NCI-H460 (cell line): ENCODE measurements at places on chromosomes 16 and 17.
A peak's percentile ranks its signal among the peaks of the same experiment; 100 is the strongest.

GRCh38 chr17:59846394-59847165, 46.2 kb downstream of the TUBD1 start:
- DNase-seq, result no peak

GRCh38 chr16:78310196-78310595, 210.7 kb downstream of the WWOX start:
- DNase-seq, result no peak

- DNase-seq, result no peak
Observed at GRCh38 chr16:55083052-55083451, 152.4 kb downstream of the IRX5 start.

GRCh38 chr17:39632153-39632941, 4.6 kb upstream of the STARD3 start:
- no peak for DNase-seq

DNA sequence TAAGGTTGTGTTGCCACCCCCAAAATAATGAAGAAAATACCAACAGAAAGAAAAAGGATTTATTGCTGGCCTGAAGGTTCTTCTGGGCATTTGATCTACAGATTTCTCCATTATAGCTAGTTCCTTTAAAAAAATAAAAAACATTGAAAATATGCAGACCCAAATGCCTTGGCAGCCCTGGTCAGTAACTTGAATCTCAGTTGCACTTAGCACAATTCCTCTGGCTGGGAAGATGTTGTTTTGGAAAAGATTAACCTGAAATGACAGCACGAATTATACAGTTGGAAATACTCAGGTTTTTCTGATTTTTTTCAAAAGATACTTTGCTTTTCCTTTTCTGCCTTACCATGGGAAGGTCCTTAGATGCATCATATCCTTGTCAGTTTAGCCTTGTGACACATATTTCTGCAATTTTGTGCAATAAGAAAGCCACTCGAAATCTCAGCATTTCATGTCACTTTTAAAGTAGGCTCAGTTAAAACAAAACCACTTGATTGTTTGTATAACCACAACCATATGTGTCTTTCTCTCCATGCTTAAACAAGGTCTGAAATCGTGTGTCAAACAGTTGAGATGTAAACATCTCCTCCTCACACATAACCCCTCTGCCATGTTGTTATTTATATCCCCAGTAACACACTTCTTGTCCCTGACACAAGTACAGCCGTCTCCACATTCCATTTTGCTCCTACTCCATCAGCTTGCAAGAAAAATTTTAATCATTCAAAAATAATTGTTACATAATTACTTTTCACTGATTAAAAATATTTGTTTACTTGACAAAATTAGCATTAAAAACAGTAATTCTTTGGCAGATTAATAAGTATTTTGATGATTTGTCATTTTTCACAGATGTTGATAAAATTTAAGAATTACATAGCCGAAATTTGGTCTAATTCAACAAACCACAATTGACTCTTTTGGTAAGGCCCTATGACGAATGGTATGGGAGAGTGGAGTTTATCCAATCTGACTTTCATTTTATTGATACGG, 61.1 kb downstream of the SIAH1 start:
- no peak for DNase-seq

GRCh38 chr16:10514369-10515055, 65.9 kb downstream of the EMP2 start:
- DNase-seq, result peak; percentile 48

DNA sequence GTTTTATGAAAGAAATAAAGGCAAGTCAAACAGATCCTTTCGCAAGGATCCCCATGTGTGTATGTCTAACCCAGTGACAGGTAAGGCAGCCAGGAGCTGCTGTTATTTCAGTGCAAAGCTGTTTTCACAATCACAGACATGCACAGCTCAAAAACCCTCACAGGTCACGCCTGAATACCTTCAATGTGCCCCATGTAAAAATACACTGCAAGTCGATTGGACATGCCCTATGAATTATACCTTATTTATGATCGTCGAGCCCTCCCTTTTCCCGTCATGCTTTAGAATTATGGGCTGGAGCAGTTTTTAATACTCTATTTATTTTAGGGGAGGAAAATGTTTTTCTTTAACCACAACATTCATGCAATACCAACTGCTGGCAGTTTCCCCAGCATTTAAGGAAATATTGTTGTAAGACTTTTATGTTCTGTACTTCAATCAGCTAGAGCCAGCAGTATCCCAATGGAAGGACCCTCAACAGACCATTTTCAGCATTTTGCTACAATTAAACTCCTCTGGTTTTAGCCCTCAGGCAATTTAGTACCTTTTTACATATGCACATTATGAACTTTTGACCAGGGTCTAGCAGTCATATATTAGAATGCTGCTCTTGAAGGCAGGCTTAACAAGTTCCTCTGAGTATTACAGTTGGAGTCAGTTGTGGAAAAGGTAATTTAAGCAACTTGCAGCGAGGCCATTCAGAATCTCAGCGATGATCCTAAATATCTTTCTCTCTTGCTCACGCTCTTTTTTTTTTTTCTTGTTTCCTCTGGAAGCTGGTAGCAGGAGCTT, 362.2 kb downstream of the WWOX start:
- DNase-seq, result no peak

- DNase-seq, result no peak
Observed at GRCh38 chr16:3651461-3652372, 2.8 kb upstream of the DNASE1 start.

DNA sequence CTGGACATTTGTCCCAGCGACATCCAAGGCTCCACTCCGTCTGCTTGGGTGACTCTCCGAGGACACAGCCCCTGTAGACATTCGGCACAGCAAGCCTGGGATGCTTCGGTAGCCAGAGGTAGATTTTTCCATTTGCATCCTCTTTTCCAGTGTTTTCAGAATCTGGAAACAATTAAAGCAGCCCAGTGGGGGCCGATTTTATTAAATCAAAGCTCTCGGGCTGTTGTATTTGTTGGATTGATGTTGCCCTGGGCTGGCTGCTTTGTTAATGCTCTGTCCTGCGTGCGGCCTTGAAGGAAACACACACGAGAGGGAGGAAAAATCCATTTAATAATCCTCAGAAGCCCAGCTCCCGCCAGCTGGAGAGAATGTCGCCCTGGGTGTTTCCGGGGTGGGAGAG, 158.1 kb upstream of the CIBAR2 start:
- DNase-seq, result no peak

- no peak for DNase-seq
Observed at GRCh38 chr16:69727916-69728270, 1.5 kb upstream of the NQO1 start.

- DNase-seq, result peak; percentile 9
Observed at GRCh38 chr16:49592546-49593423, 219.2 kb downstream of the C16orf78 start.

DNA sequence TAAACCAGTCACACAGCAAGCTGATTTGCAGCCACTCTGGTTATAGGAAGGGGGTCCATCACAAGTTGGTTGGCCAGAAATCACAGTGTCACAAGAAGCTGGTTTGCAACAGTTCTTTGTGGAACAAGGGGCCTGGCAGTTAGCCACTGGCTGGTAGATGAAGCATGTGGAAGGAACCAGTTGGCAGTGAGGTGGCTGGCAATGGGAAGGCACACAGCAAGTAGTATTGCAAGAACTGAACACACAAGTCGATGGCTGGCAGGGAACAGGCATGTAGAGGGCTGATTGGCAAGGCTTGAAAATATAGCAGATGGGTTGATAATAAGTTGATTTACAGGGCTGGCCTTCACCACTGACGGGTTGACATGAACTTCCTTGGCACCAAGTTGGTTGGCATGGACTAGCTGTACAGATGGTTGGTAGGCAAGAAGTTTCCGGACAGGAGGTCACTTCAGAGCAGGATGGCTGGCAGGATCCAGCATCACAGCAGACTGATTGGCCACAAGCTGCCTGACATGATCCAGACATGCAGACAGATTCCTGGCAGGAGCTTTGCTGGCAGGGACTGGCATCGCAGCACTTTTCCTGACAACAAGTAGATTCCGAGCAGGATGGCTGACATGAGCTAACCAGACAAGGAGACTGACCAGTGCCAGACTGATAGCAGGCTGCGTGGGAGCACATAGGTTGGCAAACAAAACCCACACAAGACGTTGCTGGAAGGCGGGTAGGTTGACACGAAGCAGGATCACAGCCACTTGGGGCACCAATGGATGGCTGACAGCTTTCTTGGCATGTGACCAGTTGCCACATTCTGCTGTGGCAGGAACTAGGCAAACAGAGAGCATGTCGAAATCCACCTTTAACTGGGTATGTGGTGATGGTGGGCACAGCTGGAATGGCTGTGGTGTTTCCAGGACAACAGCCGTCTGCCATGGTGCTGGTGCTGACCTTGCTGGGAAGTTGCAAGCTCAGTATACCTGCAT, at the start of gene KRTAP29-1:
Gene KRTAP29-1 (minus strand): TSS at position 936 of the 986 bp plus-strand sequence. CDS start 0 bp downstream, at position 936.
- DNase-seq, result no peak

- peak; percentile 30 for DNase-seq
Observed at GRCh38 chr16:75420987-75421819, 12.1 kb downstream of the CFDP1 start.

DNA sequence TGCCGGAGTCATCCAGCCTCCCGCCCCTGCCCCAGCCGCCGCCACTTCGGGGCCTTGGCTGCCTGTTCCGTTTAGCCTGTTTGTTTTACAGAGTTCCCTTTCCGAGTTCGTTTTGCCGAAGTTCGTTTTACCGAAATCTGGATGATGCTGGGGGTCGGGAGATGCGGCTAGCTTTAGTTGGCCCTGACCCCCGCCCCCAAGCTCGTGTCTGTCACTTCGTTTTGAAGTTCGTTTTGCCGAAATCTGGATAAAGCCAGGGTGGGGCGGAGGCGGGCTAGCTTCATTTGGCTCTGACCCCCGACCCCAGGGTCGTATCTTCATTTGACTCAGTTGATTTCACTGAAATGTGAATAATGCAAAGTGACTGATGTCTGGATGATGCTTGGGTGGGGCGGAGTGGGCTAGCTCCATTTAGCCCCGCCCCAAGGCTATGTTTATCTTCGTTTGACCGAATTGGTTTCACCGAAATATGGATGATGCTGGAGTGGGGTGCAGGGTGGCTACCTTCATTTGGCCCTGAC, 591 bp downstream of the PSMD7 start:
- DNase-seq, result peak; percentile 9

DNA sequence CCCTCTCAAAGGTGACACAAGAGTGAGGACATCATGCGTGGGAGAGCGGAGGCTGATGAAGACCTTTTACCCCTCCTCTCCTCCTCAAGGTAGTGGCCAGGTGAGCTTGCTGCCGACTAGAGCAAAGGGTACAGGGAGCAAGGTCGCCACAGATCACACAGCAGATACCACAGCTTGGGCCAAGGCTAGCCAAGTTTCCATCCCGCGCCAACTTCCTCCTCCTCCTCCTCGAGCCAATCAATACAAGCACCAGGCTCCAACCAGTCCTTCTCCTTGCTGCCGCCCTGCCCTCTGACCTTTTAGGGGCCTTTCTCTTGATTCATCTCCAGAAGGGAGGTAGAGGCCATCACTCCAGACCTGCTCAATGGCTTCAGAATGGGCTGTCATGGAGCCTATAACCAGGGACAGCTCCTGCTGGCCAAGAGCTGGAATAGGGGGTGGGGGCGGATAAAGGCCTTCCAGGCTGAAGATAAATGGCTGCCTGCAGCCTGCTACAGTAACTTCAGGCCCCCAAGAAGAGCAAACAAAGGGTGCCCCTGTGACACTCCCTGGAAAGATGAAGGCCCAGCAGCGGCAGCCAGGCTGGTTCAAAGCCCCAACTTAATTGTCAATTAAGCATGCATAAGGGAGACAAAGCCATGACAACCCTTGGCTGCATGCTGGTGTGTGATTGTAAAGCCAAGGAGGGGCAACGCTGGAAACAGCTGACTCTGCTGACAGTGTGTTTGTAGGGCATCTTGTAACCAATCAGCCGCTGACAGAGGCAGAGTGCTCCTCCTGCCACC, 17.8 kb downstream of the HNF1B start:
- DNase-seq, result no peak

DNA sequence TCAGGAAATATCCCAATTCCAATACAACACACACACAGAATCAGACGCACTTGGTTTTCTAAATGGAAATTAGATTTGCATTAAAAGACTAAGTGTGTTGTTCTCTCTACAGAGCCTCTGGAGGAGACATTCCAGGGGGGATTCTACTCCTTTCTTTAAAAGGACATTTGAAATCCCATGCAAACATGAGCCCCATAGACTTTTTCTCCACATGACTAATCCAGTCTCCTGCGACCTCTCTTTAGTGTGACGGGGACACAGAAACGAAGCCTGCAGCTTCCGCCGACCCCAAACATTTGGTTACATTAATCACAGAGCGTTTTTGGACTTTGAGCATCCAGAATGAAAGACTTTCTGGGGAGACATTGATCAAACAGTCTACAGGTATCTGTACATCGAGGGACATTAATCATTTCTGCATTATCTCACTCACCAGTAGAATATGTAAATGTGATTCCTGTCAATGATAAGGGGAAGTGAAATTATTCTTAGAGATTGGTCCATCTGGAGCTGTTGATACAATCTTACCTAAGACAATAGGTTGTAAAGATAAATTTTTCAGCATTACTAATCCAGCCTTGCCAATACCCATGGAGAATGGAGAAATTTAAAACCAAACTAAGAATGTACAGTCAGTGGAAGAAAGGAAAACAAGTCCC, 103.4 kb upstream of the IRX3 start:
- no peak for DNase-seq

GRCh38 chr17:74637265-74637664, 13.7 kb upstream of the CD300E start:
- DNase-seq, result no peak

- no peak for DNase-seq
Observed at GRCh38 chr16:68450741-68451255, 2.5 kb upstream of the SMPD3 start.

DNA sequence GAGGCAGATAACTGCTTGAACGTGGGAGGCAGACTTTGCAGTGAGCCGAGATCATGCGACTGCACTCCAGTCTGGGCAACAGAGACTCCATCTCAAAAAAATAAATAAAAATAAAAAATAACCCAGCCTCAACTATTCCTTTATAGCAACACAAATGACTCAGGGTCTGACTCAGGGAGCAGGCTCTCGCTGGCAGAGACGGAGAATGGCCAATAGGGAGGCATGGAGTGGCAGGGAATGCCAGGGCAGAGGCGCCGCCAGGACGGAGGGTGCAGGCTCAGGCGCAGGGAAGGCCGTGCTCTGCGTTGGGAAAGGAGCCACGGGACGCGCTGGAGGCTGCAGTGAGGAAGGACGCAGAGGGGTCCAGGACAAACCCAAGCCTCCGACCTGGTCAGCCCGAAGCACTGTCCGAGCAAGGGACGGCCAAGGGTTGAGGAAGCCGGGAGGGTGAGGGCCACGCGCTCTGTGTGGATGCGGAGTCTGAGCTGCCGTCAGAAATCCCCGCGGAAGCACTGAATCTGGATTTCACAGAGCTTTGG, 40.3 kb downstream of the PKD1 start:
- no peak for DNase-seq
